ENCODE measurements at places on chromosomes 16 and 17. TPM values are rescaled to one million over a fixed set of nuclear protein-coding genes. Genes with fewer than 3 reads are reported as not detected.

DNA sequence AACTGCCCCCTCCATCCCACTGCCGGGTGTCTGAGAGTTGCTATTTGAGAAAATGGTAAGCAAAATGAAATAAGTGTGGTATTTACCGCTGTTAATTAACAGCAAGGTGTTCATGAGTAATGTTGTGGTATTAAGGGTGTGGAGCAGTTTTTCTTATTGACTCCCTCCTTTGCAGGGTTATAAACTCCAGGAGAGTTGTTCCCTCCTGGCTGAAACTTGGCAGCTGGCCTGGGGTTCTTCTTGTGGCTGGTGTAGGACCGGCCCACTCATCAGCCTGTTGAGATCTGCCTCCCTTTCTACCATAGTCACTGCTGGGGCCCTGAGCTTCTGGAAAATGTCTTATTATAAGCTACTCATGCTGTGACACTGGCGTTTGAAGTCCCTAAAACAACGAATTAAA lies 128.6 kb downstream of the SOX9 start:
- no peaks in the 10 kb centered on the region for H3K27me3 ChIP-seq
- no peak for DNase-seq
- H3K36me3 ChIP-seq = no peaks in the 10 kb centered on the region
- no peak overlapping the region for H3K4me3 ChIP-seq
- no peaks in the 10 kb centered on the region for H3K4me1 ChIP-seq

GRCh38 chr16:57949013-57949412 lies 21.9 kb downstream of the CNGB1 start:
- no peak for DNase-seq
- no peak overlapping the region for H3K4me3 ChIP-seq
- H3K27me3 ChIP-seq = no peaks in the 10 kb centered on the region
- no peaks in the 10 kb centered on the region for H3K4me1 ChIP-seq
- no peak overlapping the region for H3K27ac ChIP-seq

GRCh38 chr17:39150104-39150634 lies 1.3 kb downstream of the PLXDC1 start:
- peaks cover 8% of the 10 kb centered on the region for H3K36me3 ChIP-seq
- H3K27me3 ChIP-seq = peaks cover 23% of the 10 kb centered on the region
- no peak overlapping the region for H3K27ac ChIP-seq
- peaks cover 35% of the 10 kb centered on the region for H3K4me1 ChIP-seq
- DNase-seq = no peak

DNA sequence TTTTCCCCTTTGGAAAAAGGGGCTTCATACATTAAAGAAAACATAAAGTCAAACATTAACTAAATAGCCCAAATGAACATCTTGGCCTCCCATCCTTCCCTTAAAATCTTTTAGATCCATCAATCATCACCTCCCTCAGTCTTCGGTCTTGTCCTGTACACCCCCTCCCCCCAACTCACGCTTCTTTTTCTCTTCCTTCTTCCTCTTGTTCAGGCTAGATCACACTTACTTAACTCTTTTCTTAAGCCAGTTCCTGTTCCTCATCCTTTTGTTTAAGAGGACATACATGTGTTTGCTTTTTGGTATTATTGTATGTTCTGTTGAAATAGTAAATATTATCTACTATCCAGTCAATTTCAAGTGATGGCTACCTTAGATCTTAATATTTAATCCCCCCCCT lies 5.5 kb downstream of the MFSD6L start:
- peaks cover 2% of the 10 kb centered on the region for H3K27me3 ChIP-seq
- peaks cover 3% of the 10 kb centered on the region for H3K36me3 ChIP-seq
- H3K4me3 ChIP-seq = no peak overlapping the region
- DNase-seq = no peak
- peaks cover 12% of the 10 kb centered on the region for H3K4me1 ChIP-seq

GRCh38 chr17:52410781-52411180 lies 252.3 kb upstream of the CA10 start:
- H3K27me3 ChIP-seq = no peaks in the 10 kb centered on the region
- no peak overlapping the region for H3K27ac ChIP-seq
- DNase-seq = no peak
- H3K36me3 ChIP-seq = no peaks in the 10 kb centered on the region
- H3K4me3 ChIP-seq = no peak overlapping the region
- H3K4me1 ChIP-seq = no peaks in the 10 kb centered on the region

GRCh38 chr17:50482516-50482915 lies 3.9 kb downstream of the RSAD1 start:
- peaks cover 18% of the 10 kb centered on the region for H3K4me1 ChIP-seq
- peak; percentile 82 for DNase-seq
- no peak overlapping the region for H3K4me3 ChIP-seq
- H3K27ac ChIP-seq = no peak overlapping the region
- no peaks in the 10 kb centered on the region for H3K27me3 ChIP-seq

DNA sequence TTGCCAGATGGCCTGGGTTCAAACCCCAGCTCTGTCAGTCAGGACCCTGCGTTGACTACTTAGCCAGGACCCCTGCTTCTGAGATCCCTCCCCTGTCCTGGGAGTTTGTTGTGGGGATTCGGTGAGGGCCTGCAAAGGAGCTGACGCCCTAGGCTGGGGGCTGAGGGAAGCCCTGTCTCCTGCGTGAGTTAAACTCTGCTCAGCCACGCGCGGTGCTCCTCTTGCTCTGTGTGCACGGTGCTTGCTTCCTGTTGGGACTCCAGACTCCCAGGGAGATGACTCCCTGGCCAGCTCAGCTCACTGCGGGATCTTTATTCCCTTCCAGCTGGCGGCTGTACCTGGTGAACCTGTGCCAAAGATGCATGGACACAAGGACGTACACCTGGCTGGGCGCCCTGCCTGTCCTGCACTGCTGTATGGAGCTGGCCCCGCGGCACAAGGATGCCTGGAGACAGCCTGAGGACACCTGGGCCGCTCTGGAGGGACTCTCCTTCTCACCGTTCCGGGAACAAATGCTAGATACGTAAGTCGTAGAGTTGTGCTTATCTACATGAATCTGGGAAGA lies 37.4 kb downstream of the RNF213 start:
- H3K4me3 ChIP-seq = no peak overlapping the region
- peaks cover 83% of the 10 kb centered on the region for H3K36me3 ChIP-seq
- H3K27me3 ChIP-seq = no peaks in the 10 kb centered on the region
- H3K27ac ChIP-seq = peak overlapping the region; percentile 43
- H3K4me1 ChIP-seq = peaks cover 23% of the 10 kb centered on the region
- DNase-seq = no peak

GRCh38 chr16:20681821-20682760 lies 15.4 kb downstream of the ACSM1 start:
- no peak for DNase-seq
- no peaks in the 10 kb centered on the region for H3K4me1 ChIP-seq
- H3K4me3 ChIP-seq = no peak overlapping the region
- H3K27me3 ChIP-seq = peaks cover 2% of the 10 kb centered on the region

- DNase-seq = no peak
- H3K27ac ChIP-seq = no peak overlapping the region
- H3K4me1 ChIP-seq = peaks cover 20% of the 10 kb centered on the region
- H3K36me3 ChIP-seq = peaks cover 19% of the 10 kb centered on the region
- no peaks in the 10 kb centered on the region for H3K27me3 ChIP-seq
Measured at GRCh38 chr16:69618307-69618706, 52.5 kb downstream of the NFAT5 start.

DNA sequence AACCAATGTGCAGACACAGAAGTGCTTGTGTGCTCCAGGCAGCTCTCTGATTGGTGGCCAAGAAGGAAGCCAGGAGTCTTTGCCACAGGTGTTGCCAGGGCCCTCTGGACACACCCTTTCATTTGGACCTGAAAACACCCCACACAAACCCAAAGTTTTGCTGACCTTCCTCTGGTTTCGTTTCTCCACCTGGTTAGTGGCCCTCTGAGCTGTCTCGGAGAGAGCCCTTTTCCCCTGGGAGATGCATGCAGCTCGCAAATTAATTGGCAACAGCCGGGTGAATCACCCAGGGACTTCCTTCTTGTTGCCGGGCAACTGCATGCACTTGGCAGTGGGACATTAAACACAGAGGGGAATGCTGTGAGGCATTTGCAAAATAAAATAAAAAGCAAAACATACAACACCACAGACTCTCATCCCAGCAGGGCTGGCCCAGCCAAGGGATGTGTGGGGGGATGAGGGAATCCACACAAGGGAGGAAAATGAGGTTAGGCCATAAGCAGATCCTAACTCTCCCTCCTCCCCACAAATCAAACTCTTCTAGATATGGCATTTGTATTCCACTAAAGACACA lies 286.6 kb downstream of the SOX9 start:
- H3K4me3 ChIP-seq = no peak overlapping the region
- no peak for DNase-seq
- no peaks in the 10 kb centered on the region for H3K4me1 ChIP-seq
- H3K27ac ChIP-seq = no peak overlapping the region
- no peaks in the 10 kb centered on the region for H3K36me3 ChIP-seq
- H3K27me3 ChIP-seq = peaks cover 2% of the 10 kb centered on the region

GRCh38 chr16:61364990-61365389 lies 671.2 kb downstream of the CDH8 start:
- no peaks in the 10 kb centered on the region for H3K27me3 ChIP-seq
- H3K4me3 ChIP-seq = no peak overlapping the region

- no peak for DNase-seq
- no peak overlapping the region for H3K4me3 ChIP-seq
- H3K27me3 ChIP-seq = no peaks in the 10 kb centered on the region
- H3K4me1 ChIP-seq = peaks cover 23% of the 10 kb centered on the region
- no peaks in the 10 kb centered on the region for H3K36me3 ChIP-seq
Measured at GRCh38 chr17:45334701-45335677, 18.2 kb upstream of the MAP3K14 start.

KCNAB3 gene
- 8.8 TPM for total RNA-seq

UBE2Z gene
- total RNA-seq = 62.4 TPM

SLC16A6 gene
- 7.1 TPM for total RNA-seq

RHBDF1 gene
- total RNA-seq = 0.40 TPM

ATXN2L gene
- 269 TPM for total RNA-seq

ACSM5 gene
- not detected for total RNA-seq

TMEM231 gene
- total RNA-seq = 2.3 TPM
